Stimulated activated CD4-positive, alpha-beta T cell treated with anti-CD3 and anti-CD28 coated beads, Interleukin-12 subunit alpha, Interleukin-12 subunit beta, amount 100 ng/mL, for 4 hours (primary cell): ENCODE measurements at places on chromosomes 5 and 9.

GRCh38 chr5:178388386-178389025 is 155.9 kb upstream of the PHYKPL start:
- DNase-seq: no peak

- no peak for DNase-seq
Observed at GRCh38 chr5:180628211-180628610, 21.2 kb downstream of the FLT4 start.

- no peak for DNase-seq
Observed at GRCh38 chr9:96100385-96101300, 201.3 kb downstream of the HSD17B3 start.

- DNase-seq: no peak
Observed at GRCh38 chr5:82150559-82150958, 127.6 kb downstream of the RPS23 start.

GRCh38 chr9:121721770-121722169 is 70.3 kb downstream of the DAB2IP start:
- DNase-seq: no peak

DNA sequence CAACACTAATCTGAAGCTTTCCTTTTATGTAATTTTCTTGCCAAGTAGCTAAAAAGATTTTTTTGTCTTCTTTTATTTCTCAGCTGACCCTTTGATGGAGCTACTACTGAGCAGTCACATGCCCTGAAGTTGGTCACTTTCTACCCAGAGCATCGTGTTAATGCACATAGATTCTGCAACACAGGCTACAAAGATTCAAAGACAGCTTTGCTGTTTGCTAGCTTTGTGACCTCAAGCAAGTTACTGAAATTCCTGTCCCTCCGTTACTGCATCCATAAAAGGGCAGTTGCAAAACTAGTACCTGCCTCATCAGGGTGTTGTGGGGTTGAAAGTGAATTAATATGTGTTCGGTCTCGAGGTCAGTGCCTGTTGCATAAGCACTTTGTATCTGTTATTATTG is 179.9 kb downstream of the GAS1 start:
- DNase-seq: no peak

GRCh38 chr5:31273161-31273560 is 79.7 kb downstream of the CDH6 start:
- DNase-seq: no peak

GRCh38 chr5:56269216-56269927 is 36.2 kb upstream of the ANKRD55 start:
- no peak for DNase-seq

GRCh38 chr5:104096451-104096850 is 533.9 kb upstream of the NUDT12 start:
- DNase-seq: no peak

- no peak for DNase-seq
Observed at GRCh38 chr5:169421677-169422076, 120.7 kb upstream of the SLIT3 start.

GRCh38 chr5:72271702-72272101 is 48.3 kb downstream of the MRPS27 start:
- no peak for DNase-seq

- DNase-seq: no peak
Observed at GRCh38 chr9:82082563-82082962, 94.0 kb downstream of the SPATA31D1 start.

GRCh38 chr5:44943647-44944046 is 134.9 kb downstream of the MRPS30 start:
- no peak for DNase-seq

DNA sequence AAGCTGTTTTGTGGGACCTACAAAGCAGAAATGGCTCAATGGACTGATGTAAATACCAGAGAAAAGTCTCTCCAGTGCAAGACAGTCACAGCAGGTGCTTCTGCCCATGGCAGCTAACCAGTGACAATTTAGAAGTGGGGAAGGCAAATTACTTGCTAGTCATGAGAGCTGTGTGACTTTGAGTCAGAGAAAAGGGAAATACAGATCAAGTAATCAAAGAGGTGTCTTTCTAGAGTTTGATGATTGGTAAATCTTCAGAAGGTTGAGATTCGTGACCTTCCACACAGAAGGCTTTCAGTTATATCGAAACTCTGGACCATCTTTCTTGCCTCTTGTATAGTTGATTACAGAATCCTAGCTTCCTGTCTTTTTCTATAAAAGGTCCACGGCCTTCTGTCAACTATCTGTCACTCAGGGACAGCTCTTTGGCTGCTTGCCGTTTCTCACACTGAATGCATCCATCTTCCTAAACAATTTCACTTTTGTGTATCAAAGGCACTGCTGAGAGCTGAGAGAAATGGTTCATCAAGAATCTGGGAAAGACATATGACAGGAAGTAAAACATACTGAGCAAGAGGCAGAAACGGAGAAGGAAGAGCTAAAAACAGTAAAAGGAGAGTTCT is 993.9 kb upstream of the ACO1 start:
- no peak for DNase-seq

GRCh38 chr5:146001544-146002190 is 65.3 kb downstream of the SH3RF2 start:
- DNase-seq: no peak

- DNase-seq: no peak
Observed at GRCh38 chr5:78005021-78005785, 229.1 kb upstream of the TBCA start.

- DNase-seq: no peak
Observed at GRCh38 chr5:135218486-135218755, 180.6 kb downstream of the MACROH2A1 start.

DNA sequence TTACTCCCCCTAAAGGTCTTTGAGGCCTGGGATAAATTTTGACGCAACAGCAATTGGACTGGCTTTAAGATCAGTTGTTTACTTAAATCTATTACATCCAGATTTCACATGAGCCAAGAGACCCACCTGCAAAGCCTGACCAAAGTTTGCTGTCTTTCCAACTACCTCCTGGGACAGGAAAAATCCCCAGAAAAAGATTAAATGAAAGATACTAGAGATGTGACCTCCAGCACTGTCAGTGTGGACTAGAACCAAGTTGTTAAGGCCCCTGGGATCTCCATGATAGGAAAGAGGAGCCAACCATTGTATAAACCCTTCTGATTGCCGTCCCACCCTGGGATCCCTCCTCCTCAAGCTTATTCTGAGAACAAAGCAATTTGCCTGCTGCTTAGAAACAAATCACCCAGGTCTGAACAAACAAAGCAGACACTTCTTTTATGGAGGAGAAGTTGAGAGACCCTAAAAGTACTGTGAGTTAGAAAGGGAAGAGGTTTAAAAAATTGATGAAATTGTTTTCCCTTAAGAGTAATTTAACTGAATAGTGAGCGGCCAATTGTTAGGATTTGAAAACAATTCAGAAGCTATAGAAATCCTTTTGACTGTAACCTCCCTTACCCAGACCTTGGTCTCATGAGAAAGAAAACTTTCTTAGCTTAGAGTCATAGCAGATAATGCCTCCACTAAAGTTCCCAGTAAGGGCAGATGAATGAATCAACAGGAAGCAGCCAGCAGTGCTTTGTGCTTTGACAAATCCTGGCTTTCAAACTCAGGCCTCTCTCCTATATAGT is 255.2 kb downstream of the TMEM167A start:
- DNase-seq: no peak

- no peak for DNase-seq
Observed at GRCh38 chr9:8926461-8926860, 1126.9 kb upstream of the DMAC1 start.

DNA sequence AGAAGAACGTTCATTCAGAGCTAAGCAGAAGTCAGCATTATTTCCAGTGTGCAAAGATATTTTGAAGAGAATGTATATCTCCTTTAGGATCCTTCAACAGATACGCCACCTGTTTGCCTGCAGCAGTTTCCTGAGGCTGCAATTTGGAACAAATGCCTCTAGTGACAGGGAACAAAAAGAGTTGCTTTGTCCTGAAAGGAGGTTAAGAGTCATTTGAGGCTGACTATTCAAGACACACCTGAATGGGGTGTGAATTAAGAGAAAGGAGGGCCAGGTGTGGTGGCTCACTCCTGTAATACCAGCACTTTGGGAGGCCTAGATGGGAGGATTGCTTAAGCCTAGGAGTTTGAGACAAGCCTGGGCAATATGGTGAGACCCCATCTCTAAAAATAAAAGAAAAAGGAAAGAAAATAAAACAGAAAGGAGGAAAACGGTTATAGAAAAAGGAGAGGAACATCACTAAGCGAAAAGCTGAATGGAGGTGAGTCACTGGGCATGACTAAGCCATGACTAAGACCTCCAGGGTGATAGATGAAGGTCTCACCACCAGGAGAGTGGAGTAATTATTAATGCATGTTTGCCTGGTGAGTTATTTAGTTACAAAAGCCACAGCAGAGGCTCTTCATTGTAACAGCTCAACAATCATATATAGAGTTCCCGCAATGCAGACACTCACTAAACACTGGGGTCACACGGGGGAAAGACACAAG is 255.2 kb upstream of the TNC start:
- DNase-seq: no peak

DNA sequence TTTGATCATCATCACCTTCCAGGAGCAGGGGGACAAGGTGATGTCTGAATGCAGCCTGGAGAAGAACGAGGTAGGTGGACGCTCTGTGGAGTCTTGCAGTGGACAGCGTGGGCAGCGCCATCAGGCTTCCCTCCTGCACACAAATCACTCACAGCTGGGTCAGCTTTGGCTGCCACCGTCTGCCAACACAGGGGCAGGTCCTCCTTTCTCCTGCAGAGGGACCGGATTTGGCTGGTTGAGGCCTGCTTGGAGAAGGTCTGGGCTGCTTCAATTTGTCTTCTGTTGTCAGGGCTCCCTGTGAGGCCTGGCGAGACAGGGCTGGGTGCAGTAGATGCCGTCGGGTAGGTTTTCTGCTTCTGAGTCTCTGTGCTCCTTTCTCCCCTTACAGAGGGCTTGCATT is 180.6 kb downstream of the CACNA1B start:
- no peak for DNase-seq

- DNase-seq: no peak
Observed at GRCh38 chr9:131491001-131491710, 11.6 kb upstream of the POMT1 start.

DNA sequence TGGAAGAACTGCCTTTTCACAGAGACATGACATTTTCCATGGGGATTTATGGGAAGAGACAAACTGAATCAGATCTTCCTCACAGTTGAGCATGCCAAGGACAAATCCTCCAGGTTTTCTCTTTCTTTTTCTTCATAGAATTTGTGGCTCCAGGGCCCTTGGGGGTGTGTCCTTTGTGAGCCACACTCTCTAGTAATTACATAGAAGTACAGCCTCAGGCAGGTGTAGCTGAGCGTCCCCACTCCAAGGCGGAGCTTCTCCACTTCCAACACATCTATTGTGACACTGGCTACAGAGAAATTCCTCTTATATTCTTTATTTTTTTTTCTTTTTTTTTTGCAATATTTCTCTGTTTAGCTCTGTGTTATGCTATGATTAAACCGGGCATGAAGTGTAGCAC is 420.5 kb upstream of the CD180 start:
- DNase-seq: no peak

- no peak for DNase-seq
Observed at GRCh38 chr5:151550146-151550545, 41.0 kb downstream of the FAT2 start.

- no peak for DNase-seq
Observed at GRCh38 chr5:66247176-66247960, 103.3 kb downstream of the SREK1 start.

DNA sequence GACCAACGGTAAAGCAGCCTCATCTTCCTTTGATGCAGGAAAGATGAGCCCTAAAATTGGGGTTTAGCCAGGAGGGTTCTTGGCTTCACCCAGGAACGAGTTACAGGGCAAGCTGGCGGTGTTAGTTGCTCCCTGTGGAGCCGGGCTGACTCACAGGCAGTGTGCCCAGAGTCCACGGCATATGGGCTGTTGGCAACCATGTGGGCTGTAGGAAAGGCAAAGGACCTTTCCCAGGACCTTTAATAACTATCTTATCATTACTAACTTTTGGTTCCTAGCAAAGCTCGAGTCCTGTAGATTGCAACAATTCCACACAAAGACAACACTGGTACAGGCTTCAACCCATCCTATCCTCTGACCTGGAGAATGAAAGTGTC is 29.8 kb upstream of the CLPTM1L start:
- no peak for DNase-seq

- no peak for DNase-seq
Observed at GRCh38 chr5:118506217-118506852, 482.0 kb downstream of the DTWD2 start.

GRCh38 chr9:86966852-86967511 is 19.7 kb upstream of the GAS1 start:
- no peak for DNase-seq
